ENCODE measurements at places on chromosomes 3 and 15.
A peak's percentile ranks its signal among the peaks of the same experiment; 100 is the strongest.

DNA sequence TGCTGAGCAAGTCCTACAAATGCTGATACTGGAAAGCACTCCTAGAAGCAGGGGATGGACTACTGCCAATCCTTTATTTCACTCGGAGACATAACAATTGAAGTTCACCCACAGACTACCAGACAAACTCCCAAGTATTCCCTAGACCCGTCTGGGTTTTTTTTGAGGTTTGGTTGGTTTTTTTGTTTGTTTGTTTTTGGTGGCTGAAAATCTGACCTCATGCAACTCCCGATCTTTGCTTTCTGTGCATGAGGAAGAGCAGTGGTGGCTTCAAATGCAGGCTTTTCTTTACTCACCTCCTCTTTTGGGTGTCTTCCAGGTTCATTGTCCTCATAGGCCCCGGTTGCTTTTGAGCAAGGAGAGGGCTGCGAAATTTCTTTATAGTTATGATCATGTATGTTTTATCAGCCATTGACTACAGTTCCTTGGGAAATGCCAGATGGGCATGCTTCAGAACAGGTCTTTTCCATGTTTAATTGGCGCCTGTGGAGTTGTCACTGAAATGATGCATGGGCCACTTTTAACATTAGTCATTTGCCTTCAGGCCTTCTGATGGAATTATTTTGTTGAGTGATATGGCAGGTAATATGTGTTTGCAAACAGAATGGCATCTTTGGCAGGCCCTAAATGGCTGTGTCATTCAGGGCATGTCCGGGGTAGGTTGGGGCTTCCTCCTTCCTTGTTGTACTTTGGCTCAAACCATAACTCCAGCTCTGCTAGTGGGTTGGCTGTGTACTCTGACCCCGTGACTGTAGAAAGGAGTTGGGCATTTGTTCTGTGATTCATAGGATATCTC lies 81.3 kb upstream of the ZBED2 start:
- DNase-seq, result no peak

DNA sequence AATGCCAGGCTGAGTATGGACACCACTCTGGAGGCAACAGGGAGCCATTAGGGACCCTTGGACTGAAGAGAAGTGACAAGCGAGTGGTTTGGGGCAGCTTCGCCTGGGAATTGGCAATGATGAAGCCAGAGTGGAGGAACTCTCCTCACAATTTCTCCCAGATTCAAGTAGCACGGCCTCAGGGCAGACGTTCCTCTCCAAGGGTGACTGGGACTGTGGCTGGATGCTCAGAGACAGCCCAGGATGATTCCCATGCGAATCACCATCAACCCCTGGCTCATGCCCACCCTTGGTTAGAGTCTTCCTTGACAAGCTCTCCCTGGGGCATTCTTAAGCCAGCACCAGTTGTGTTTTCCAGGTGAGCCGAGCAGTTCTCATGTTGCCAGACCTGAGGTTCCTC lies 16.3 kb upstream of the DOCK3 start:
- DNase-seq, result no peak

GRCh38 chr15:66484539-66485112 lies 12.9 kb downstream of the SNAPC5 start:
- no peak for DNase-seq

GRCh38 chr3:73762855-73763254 lies 138.1 kb upstream of the PDZRN3 start:
- no peak for DNase-seq

GRCh38 chr15:45326741-45327140 lies 51.6 kb downstream of the GATM start:
- no peak for DNase-seq

DNA sequence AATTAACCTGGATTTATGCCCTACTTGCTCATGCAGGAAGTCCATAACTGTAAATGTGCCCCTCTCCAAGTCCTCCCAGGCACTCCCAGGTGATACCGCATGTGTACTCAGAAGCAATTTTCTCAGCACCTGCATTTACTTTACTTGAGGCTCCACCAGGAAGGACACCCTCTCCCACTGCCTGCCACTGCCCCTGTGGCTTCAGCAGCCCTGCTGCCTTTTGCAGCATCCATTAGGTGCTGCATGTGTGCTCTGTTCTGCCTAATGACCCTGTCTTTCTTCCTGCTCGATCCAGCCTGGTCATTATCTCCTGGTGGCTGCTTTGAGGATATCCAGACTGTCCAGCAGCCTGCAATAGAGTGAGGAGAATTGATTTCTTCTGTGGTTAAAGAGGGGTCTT lies 107.6 kb upstream of the SEMA6D start:
- DNase-seq, result no peak

- DNase-seq, result no peak
Measured at GRCh38 chr3:53856964-53857363, 10.6 kb downstream of the IL17RB start.

DNA sequence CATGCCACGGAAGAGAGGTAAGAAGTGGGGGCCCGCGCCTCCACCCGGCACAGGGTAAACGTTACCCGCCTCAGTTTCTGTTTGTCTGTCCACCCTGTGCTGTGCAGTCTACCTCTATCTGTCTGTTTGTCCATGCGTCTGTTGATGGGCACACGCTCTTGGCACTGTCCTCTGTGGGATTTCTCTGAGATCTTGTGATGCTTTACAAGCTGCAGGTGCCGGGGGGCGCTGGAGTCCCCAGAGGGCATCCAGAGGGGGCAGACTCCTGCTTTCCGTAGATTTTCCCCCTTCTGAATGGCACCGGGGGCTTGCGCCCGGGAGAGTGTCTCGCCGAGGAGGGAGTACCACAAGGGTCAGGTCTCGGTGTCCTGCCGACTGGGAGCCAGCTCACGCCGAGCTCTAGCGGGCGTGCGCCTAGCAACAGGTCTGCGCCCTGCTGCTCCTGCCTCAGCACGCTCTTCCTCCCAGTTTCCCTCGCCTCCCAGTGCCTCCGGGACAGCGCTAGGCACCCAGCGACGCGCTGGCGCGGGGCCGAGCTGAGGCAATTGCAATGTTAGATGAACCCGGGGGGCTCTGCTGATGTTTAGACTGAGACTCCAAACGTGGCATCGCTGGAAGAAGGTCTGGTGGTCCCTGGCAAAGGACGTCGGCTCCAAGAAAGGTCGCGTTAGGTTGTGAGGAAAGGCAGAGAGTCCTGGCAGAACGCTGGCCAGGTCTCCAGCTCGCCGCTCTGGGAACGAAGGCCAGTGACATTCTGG lies 667 bp downstream of the CEMIP start:
- no peak for DNase-seq

- no peak for DNase-seq
Measured at GRCh38 chr3:42057561-42058211, 33.5 kb upstream of the TRAK1 start.

GRCh38 chr3:107619549-107619948 lies 96.8 kb downstream of the BBX start:
- no peak for DNase-seq

- DNase-seq, result no peak
Measured at GRCh38 chr3:150755902-150756301, 7.1 kb downstream of the SIAH2 start.

GRCh38 chr3:67819447-67819846 lies 165.0 kb upstream of the SUCLG2 start:
- DNase-seq, result no peak

GRCh38 chr3:32432711-32433530 lies 41.3 kb downstream of the CMTM7 start:
- DNase-seq, result no peak

DNA sequence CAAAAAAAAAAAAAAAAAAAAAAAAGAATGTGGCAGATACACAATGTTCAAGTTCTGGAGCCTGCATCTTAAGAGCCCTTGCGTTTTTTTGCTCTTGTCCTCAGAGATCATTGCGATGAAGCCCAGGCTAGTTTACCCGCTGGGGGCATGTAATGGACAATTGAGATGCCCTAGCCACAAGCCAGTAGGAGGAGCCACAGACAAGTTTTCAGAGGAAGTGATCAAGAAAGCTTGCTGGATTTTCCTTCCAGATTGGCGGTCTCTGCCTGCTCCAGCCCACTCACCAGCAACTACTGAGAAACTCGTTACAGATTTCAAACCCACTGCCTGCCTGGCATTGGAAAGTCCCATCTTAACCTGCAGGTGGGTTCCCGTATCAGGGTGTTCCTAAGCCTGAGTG lies 192.1 kb upstream of the EOMES start:
- no peak for DNase-seq

DNA sequence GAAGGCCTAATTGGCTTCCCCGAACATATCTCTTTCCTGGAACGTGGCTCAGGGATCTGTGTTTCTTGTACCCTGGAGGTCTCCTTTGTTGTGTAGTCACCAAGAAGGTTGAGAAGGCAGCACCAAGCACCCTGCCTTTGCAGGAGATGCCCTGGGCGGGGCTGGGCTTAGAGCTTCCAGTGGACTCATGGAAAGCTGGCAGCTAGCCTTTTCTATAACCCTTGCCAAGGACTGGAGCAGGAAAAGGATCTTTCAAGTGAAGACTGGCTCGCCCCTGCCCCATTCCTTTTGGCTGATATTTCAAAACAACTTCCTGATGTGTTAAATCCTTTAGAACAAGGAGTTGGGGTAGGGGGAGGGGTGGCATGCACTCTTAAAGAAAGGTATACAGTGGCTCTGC lies 58.9 kb upstream of the EPHA6 start:
- DNase-seq, result no peak

DNA sequence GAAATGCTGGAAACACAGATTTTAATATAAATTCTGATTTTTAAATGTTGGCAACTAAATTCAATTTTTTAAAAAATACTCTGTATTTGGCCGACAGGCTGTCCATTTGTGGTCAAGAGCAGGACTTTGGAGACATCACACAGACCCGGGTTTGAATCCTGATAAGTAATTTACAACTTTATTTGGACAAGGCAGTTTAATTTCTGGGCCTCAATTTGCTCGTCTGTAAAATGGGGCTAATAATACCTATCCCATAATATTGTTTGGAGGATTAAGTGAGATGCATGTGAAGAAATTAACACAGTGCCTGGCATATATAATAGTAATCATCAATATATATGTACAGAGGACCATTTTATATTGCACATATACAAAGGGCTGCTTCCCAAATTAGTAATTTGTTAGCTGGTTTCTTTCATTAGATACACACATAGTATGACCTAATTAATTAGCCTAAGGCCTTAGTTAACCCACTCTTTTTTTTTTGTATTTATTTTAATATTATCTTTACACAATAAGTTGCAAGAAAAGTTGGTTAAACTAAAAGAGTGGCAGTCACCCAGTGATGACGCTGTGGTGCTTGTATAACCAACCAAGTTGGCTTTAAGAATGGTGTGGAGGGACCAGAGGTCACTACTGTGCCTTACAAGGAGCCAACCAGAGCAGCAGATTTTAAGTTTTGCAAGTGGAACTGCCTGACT lies 665 bp downstream of the PIGB start:
- DNase-seq, result no peak

GRCh38 chr15:26634319-26634718 lies 138.5 kb downstream of the GABRB3 start:
- DNase-seq, result no peak

- no peak for DNase-seq
Measured at GRCh38 chr15:42101861-42102260, 7.5 kb upstream of the PLA2G4D start.

DNA sequence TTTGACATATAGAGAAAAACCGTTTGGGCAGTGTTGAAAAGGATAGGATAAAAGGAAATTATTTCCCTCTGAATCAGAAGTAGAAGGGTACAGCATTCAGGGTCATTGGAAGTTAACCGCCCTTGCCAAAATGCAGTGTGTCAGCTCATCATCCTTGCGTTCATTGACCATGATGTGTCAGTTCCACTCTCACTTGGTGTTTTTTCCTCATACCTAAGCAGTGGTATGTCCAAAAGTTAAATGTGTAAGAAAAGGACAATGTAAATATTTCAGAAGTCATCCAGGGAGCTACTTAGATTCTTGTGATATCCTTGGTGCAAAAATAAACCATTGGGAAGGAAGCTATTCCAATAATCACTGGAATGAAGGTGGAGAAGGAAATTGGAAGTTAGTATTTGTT lies 50.7 kb downstream of the MAP6D1 start:
- no peak for DNase-seq

GRCh38 chr3:151881137-151881536 lies 7.7 kb downstream of the SUCNR1 start:
- DNase-seq, result no peak

DNA sequence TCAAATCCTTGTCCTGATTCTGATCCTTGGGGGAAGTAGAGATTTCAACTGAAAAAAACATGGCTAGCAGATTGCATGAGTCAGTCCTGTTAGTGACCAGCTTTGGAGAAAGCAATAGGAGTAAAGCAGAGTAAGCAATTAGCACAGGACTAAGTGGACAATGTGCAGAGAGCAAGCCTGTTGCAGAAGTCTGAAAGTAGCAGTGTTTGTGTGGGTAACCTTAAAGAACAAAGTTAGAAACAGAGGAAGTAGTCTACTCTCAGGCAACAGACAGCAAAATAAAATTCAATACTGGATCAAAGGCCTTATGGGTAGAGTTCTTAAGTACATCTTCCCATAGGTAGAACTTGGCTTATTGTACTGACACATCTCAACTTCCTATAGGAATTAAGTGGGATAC lies 916.8 kb downstream of the CADM2 start:
- DNase-seq, result no peak

- no peak for DNase-seq
Measured at GRCh38 chr3:185716436-185717108, 108.3 kb downstream of the IGF2BP2 start.

- DNase-seq, result no peak
Measured at GRCh38 chr3:134423153-134423552, 48.9 kb upstream of the AMOTL2 start.

DNA sequence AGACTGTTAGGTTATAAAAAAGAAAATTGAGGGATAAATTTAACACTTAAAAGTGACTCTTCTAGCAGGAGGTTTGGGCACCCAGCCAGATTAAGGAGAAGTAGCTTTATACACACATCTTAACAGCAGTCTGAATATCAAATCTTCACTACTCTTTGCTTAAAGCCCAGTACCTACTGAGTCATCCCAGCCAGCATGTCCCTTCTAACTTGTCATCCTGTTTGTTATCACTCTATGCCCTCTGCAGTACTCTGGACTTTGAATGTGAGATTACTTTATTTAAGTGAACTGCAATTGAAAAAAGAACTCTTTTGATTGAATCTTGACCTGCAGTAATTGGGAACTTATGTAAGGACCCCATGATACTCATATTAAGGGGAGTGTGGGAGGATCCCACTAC lies 77.6 kb downstream of the FHIT start:
- DNase-seq, result no peak

GRCh38 chr3:71753701-71754609 lies at the start of gene GPR27:
TSS of gene GPR27 (plus strand) at chr3:71753855. CDS start at chr3:71754050, 195 bp downstream.
- no peak for DNase-seq

- DNase-seq, result no peak
Measured at GRCh38 chr3:120155108-120155507, 60.9 kb upstream of the GSK3B start.

DNA sequence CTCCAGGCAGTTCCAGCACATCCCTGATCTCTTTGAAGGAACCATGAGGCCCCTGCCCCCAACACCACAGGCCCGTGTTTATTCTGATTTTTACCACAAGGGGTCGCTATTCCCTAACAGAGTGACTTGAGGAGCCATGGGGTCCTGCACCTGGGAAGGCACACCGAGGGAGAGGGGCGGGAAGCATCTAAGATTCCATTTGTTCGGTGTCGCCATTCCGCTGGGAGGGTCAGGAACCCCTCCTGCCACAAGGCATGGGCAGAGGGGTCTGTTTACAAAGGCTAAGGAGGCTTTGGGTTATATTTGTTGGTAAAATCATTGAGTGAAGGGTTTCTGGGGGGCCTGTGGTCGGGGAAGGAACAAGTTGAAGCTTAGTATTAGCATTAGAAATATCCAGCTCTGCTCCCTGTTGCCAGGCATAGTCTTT lies 77.1 kb downstream of the WDR76 start:
- peak; percentile 12 for DNase-seq
